Endodermal cell (in vitro differentiated cells): ENCODE measurements at places on chromosomes 4 and X.

GRCh38 chrX:38578167-38578566 is 16.8 kb downstream of the TSPAN7 start:
- H3K4me3 ChIP-seq: no peak overlapping the region
- no peaks in the 10 kb centered on the region for H3K36me3 ChIP-seq
- H3K27me3 ChIP-seq: no peaks in the 10 kb centered on the region
- DNase-seq: no peak
- no peak overlapping the region for H3K27ac ChIP-seq
- no peaks in the 10 kb centered on the region for H3K4me1 ChIP-seq

DNA sequence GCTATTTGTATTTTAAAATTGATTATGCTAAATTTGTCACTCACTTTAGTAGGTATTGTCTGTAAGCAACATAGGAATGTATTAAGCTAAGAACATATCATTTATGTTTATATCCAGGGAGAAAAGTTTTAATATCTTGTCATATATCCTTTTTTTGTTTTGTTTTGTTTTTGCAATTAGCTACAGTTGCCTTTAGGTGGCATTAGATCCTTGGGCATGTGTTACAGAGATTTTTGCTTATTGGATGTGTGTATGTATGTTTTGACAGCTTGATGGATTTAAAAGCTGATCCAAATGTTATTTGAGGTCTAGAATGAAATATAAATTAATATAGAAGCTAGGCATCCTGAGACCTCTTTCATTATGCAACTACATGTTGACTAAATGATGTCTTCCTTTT is 36.1 kb upstream of the OTUD4 start:
- no peak overlapping the region for H3K27ac ChIP-seq
- H3K36me3 ChIP-seq: no peaks in the 10 kb centered on the region
- no peak for DNase-seq
- no peaks in the 10 kb centered on the region for H3K27me3 ChIP-seq
- H3K4me3 ChIP-seq: no peak overlapping the region

GRCh38 chrX:115332832-115333231 is 43.3 kb downstream of the LUZP4 start:
- H3K4me1 ChIP-seq: no peaks in the 10 kb centered on the region
- no peak for DNase-seq
- H3K4me3 ChIP-seq: no peak overlapping the region
- no peaks in the 10 kb centered on the region for H3K36me3 ChIP-seq
- no peak overlapping the region for H3K27ac ChIP-seq

- no peaks in the 10 kb centered on the region for H3K36me3 ChIP-seq
- no peaks in the 10 kb centered on the region for H3K27me3 ChIP-seq
- no peak overlapping the region for H3K4me3 ChIP-seq
Measured at GRCh38 chrX:9519546-9520216, 54.8 kb downstream of the TBL1X start.

GRCh38 chr4:88989990-88990389 is 67.0 kb downstream of the FAM13A start:
- no peak overlapping the region for H3K4me3 ChIP-seq
- no peaks in the 10 kb centered on the region for H3K4me1 ChIP-seq
- H3K27me3 ChIP-seq: no peaks in the 10 kb centered on the region

GRCh38 chr4:123110685-123111084 is 188.3 kb upstream of the NUDT6 start:
- H3K4me3 ChIP-seq: no peak overlapping the region
- no peak overlapping the region for H3K27ac ChIP-seq
- no peaks in the 10 kb centered on the region for H3K27me3 ChIP-seq

DNA sequence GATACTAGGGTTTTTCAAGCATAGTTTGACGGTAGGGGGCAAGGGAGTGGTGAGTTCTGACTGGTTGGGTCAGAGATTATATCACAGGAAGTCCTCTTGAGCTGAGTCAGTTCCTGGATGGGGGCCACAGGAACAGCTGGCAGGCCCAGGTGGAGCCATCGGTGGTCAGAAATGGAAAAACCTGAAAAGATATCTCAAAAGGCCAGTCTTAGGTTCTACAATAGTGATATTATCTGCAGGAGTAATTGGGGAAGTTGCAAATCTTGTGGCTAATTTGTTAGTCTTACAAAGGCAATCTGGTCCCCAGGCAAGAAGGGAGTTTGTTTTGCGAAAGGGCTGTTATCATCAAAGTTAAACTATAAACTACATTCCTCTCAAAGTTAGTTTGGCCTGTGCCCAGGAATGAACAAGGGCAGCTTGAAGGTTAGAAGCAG is 159.3 kb downstream of the PTCHD1 start:
- H3K4me1 ChIP-seq: no peaks in the 10 kb centered on the region
- H3K4me3 ChIP-seq: no peak overlapping the region
- no peak for DNase-seq
- H3K36me3 ChIP-seq: no peaks in the 10 kb centered on the region
- no peaks in the 10 kb centered on the region for H3K27me3 ChIP-seq

GRCh38 chr4:74377714-74378113 is 12.8 kb downstream of the EREG start:
- no peaks in the 10 kb centered on the region for H3K36me3 ChIP-seq
- H3K27me3 ChIP-seq: no peaks in the 10 kb centered on the region
- H3K4me3 ChIP-seq: no peak overlapping the region

DNA sequence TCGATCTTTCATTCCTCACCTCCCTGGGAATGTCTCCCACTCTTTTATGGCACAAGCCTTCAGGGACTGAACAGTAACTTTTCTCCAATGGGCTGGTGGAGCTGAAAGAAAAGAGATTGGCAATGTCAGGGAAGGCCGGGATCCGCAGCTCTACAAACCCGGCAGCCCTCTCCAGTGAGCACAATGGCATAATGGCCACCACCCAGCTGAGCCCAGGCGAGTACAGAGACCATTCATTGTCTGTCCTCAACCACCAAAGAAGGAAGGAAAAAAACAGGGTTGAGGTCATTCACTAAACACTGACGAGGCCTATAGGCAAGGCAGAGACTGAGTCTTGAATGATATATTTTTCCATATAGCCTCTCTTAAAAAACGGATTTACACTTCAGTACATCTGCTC is 3.6 kb downstream of the GEMIN8 start:
- H3K4me3 ChIP-seq: no peak overlapping the region
- no peaks in the 10 kb centered on the region for H3K36me3 ChIP-seq

GRCh38 chr4:181418496-181418895 is 824.7 kb upstream of the TENM3 start:
- H3K4me1 ChIP-seq: no peaks in the 10 kb centered on the region
- H3K36me3 ChIP-seq: no peaks in the 10 kb centered on the region
- H3K4me3 ChIP-seq: no peak overlapping the region

- no peaks in the 10 kb centered on the region for H3K27me3 ChIP-seq
- H3K27ac ChIP-seq: no peak overlapping the region
- H3K4me3 ChIP-seq: no peak overlapping the region
- H3K36me3 ChIP-seq: peaks cover 69% of the 10 kb centered on the region
Measured at GRCh38 chr4:182898479-182898799, 18.7 kb downstream of the DCTD start.

- no peaks in the 10 kb centered on the region for H3K36me3 ChIP-seq
- H3K27ac ChIP-seq: no peak overlapping the region
- no peaks in the 10 kb centered on the region for H3K27me3 ChIP-seq
- H3K4me1 ChIP-seq: peaks cover 14% of the 10 kb centered on the region
- DNase-seq: no peak
Measured at GRCh38 chr4:119666653-119667091, 38.1 kb upstream of the PDE5A start.

- H3K27ac ChIP-seq: peak overlapping the region; percentile 49
- no peak for DNase-seq
- H3K4me1 ChIP-seq: peaks cover 7% of the 10 kb centered on the region
- H3K36me3 ChIP-seq: no peaks in the 10 kb centered on the region
- H3K27me3 ChIP-seq: no peaks in the 10 kb centered on the region
Measured at GRCh38 chr4:3389233-3390215, 52.2 kb upstream of the HGFAC start.

DNA sequence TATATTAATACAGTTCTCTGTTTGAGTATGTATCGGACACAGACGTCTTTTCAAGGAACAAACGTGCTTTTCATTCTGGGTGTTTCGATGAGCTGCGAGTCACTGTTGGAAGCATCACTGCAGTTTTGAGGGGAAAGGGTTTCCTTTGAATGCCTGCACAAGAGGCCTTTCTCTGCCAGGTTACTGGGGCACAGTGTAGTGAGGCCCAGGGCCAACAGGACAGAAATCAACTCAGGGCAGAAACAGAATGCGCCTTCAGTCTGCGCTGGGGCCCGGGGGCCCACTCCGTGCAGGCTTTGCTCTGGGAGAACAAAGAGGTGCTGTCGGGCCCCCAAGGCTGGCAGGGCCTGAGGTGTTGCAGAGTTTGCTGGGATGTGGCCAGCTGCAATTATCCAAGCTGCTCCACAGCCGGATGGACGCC is 2.3 kb upstream of the PPP2R3B start:
- DNase-seq: no peak
- H3K27ac ChIP-seq: peak overlapping the region; percentile 45
- H3K4me3 ChIP-seq: no peak overlapping the region
- H3K27me3 ChIP-seq: no peaks in the 10 kb centered on the region

GRCh38 chrX:130091980-130092522 is 18.2 kb downstream of the ELF4 start:
- H3K27me3 ChIP-seq: no peaks in the 10 kb centered on the region
- H3K4me1 ChIP-seq: no peaks in the 10 kb centered on the region
- H3K27ac ChIP-seq: no peak overlapping the region
- H3K4me3 ChIP-seq: no peak overlapping the region

DNA sequence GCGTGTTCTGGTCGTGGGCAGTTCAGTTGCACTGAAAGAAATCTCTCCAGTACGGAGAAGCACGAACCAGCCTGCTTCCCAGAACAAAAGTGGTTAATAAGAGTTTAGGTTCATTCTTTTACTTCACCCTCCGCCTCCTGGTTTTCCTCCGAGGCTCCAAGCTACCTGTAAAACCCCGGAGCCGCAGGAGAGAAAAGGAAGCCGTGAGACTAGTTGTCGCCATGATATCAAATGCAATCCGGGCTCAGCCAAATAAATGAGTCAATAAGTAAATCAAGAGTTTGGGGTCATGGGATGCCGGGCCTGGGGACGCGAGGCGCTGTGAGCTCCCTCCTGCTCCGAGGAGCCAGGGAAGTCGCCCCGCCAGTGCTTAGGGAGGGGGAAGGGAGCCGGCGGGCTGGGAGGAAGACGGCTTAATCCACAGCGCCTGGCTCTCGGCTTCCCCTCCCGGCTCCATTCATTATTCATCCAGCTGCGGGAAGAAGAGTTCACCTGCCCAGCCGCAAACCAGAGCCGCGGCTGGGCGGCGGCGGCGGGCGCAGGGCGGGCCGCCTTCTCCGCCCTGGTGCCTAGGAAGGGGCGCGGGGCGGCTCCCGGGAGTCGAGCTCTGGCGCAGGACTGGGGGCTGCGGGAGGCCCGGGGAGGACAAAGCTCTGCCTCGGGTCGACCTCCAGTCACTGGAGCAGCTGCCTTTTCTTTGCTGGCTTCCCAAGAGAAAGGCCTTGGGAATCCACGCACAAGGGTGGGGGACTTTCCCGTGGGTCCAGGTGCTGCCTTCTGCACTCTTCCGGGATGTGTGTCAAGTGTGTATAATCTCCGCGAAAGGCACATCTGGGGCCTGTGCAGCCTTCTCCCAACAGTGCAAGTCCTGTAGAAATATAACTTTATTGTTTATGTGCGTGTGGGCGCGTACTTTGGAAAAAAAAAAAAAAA is 1.7 kb downstream of the FRAS1 start:
- no peaks in the 10 kb centered on the region for H3K27me3 ChIP-seq
- H3K4me3 ChIP-seq: peak overlapping the region; percentile 96
- H3K36me3 ChIP-seq: no peaks in the 10 kb centered on the region
- DNase-seq: peak; percentile 91
- H3K27ac ChIP-seq: no peak overlapping the region
- peaks cover 4% of the 10 kb centered on the region for H3K4me1 ChIP-seq

DNA sequence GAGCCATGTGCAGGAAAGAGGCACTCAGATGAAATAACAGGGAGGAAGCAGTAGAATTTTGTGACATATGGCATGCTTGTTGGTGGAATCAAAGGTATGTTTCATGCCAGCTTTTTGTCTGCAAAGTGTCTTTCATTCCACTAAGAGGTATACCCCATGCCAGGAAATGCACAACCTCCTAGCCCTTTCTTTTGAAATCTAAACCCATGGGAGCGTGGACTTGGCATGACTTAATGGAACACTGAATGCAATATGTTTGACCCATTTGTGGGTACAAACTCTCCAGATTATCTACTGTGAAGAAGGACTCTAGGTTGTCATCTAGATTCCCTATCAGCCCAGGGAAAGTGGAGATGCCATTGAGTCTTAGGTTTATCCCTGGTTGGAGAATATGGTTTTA is 338.3 kb upstream of the TEX13C start:
- no peak for DNase-seq
- no peaks in the 10 kb centered on the region for H3K27me3 ChIP-seq
- no peaks in the 10 kb centered on the region for H3K36me3 ChIP-seq
- H3K27ac ChIP-seq: no peak overlapping the region
- no peaks in the 10 kb centered on the region for H3K4me1 ChIP-seq

GRCh38 chr4:3019145-3019846 is 55.0 kb downstream of the HTT-AS start:
- H3K36me3 ChIP-seq: no peaks in the 10 kb centered on the region
- H3K4me3 ChIP-seq: no peak overlapping the region
- H3K27ac ChIP-seq: no peak overlapping the region
- DNase-seq: no peak

DNA sequence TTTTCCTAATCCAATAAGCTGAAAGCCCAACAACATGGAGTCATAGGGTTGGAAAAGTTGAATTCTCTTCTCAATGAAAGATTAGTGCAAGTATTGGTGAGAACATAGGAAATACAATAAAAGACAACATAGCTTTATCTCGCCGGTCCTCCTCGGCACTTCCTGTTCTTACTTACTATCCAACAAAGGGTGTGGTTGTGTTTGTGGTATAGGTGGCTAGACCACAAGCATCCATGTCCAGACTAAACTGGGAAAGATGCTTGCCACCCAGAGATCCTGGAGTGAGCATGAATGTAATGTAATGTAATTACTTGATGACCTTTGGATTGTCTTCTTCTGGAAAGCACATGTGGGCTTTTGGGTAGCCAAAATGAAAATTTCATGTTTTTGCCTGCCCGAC is 223.8 kb downstream of the CPE start:
- H3K36me3 ChIP-seq: no peaks in the 10 kb centered on the region
- H3K27ac ChIP-seq: no peak overlapping the region
- H3K27me3 ChIP-seq: no peaks in the 10 kb centered on the region
- no peak overlapping the region for H3K4me3 ChIP-seq

DNA sequence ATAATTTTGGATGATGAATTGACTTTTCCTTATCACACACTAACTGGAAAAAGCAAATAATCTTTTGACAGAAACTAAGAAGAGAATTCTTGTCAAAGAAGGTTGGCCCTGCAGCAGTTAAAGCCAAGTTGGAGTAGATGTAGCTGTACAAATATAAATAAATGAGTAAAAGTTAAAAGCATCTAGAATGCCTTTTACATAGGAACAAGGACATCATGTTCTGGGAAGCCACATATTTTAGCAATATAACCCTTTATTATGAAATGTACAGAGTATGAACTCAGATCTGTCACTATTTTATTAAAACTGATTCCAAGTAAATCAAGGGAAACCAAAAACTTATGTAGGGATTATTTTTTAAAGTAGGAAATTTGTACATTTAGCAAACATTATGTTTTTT is 269.4 kb upstream of the FAT4 start:
- no peak overlapping the region for H3K4me3 ChIP-seq
- no peaks in the 10 kb centered on the region for H3K4me1 ChIP-seq
- H3K27ac ChIP-seq: no peak overlapping the region
- no peak for DNase-seq
- no peaks in the 10 kb centered on the region for H3K27me3 ChIP-seq

GRCh38 chr4:51918251-51918650 is 75.3 kb downstream of the DCUN1D4 start:
- H3K27me3 ChIP-seq: no peaks in the 10 kb centered on the region
- H3K27ac ChIP-seq: no peak overlapping the region
- H3K4me1 ChIP-seq: no peaks in the 10 kb centered on the region
- DNase-seq: no peak
- H3K4me3 ChIP-seq: no peak overlapping the region
- H3K36me3 ChIP-seq: peaks cover 34% of the 10 kb centered on the region
